ENCODE measurements at places on chromosomes 5 and 9.

DNA sequence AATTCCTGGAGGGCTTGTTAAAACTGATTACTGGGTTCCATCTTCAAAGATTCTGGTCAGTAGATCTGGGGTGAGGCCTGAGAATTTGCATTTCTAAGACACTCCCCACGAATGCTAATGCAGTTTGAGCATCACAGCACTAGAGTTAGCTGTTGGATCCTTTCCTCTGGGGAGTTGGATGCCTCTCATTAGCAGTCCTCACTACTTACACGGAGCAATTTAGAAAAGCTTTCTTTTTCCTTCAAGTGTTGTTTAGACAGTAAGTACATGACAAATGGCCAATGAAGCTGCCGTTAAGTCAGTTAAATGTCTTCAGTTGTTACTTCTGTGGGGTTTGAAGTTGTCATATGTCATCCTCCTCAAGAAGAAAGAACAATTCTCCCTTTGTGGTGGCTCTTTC, 74.9 kb upstream of the HMHB1 start:
- no peak for DNase-seq

GRCh38 chr9:108049026-108049607, 559.5 kb upstream of the KLF4 start:
- no peak for DNase-seq

GRCh38 chr5:52791366-52791765, 3.6 kb downstream of the ITGA1 start:
- no peak for DNase-seq

DNA sequence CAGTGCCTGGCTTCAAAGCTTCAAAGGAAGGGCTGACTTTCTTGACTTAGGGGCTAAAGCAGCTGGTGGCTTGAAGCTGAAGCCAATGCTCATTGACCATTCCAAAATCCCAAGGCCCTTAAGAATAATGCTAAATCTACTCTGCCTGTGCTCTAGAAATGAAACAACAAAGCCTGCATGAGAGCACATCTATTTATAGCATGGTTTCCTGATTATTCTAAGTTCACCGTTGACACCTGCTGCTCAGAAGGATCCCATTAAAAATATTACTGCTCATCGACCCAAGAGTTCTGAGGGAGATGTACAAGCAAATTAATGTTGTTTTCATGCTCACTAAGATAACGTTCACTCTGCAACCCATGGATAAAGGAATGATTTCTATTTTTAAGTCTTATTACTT, 6.7 kb downstream of the TMEM174 start:
- no peak for DNase-seq

DNA sequence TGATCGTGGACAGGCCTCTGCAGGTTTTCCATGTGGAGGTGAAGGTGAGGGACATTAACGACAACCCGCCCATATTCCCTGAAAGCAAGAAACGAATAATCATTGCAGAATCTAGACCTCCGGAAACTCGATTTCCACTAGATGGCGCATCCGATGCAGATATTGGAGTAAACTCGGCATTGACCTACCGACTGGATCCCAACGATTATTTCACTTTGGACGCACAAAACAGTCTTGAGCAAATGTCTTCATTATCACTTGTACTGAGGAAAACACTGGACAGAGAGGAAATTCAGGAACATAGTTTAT, 621 bp downstream of the PCDHA13 start:
- peak; percentile 54 for DNase-seq
